ENCODE measurements at places on chromosomes 4 and X.

GRCh38 chrX:16700734-16701133 lies 11.7 kb downstream of the CTPS2 start:
- DNase-seq: no peak

DNA sequence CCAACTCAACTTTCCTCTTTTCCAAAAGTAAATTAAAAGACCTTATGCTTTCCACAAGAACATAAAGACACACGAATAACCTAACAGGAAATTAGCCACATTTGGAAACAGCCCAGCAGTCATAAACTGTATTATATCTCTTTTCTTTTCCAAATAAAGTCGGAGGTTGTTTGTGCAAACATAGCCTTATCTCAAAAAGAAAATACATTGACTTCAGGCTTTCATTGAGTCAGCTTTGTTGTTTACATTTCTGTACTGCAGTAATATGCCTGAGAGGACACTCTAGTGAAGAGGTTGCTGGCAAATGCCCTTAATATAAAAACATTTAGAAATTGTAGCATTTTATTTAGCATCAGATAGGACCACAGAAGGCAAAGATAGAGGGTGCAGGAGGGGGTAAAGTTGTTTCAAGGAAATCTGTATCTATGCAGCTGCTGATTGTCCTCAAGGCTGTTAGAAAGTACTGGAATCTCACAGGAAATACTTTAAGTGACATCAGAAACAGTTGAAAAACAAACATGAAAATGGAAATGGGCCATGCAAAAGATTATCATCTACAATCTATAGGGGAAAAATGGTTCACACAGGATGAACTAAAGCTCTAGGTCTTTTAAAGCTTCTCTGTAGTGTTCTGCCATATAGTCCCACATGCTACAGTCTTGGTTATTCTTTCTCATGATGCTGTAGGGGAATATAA lies 14.5 kb downstream of the LNX1 start:
- no peak for DNase-seq

- DNase-seq: no peak
These were observed 752 bp upstream of the ATP6AP2 start for GRCh38 chrX:40579900-40580536.

DNA sequence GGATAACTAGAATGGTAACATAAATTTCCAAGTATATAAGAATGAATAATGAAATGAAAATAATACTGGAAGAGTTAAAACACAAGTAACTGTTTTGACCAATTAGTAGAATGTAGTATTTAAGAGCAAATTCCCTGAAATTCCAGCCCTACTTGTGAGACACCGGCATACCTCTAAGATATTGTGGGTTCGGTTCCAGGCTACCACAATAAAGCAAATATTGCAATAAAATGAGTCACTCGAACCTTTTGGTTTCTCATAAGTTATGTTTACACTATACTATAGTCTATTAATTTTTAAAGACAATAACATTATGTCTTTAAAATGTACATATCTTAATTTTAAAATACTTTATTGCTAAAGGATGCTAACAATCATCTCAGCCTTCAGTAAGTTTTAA lies 15.2 kb upstream of the IQCM start:
- no peak for DNase-seq

DNA sequence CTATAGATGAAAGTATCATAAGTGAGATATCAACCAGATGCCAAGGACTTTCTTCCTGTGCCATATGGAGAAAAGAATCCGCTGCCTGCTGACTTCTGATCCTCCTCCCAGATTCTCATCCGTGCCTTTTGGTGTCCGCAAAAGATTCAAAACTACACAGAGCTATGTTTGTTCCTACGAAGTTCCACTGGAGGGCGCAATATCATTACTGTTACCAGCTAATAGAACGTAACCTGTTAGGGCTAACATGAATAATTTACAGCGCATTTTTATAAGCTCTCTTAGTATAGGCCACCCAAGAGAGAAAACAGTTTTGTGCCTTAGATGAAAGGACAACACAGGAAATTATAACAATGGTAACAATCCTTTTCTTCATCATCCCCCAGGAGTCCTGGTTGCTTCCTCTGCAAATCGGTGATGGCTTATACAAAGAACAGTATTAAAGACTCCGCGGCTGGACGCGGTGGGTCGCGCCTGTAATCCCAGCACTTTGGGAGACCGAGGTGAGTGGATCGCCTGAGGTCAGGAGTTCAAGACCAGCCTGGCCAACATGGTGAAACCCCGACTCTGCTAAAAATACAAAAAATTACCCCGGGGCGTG lies 22.8 kb upstream of the CENPVL3 start:
- no peak for DNase-seq

All from lower leg skin (tissue), 4 donors.